ENCODE measurements at places on chromosomes 13 and 19.

DNA sequence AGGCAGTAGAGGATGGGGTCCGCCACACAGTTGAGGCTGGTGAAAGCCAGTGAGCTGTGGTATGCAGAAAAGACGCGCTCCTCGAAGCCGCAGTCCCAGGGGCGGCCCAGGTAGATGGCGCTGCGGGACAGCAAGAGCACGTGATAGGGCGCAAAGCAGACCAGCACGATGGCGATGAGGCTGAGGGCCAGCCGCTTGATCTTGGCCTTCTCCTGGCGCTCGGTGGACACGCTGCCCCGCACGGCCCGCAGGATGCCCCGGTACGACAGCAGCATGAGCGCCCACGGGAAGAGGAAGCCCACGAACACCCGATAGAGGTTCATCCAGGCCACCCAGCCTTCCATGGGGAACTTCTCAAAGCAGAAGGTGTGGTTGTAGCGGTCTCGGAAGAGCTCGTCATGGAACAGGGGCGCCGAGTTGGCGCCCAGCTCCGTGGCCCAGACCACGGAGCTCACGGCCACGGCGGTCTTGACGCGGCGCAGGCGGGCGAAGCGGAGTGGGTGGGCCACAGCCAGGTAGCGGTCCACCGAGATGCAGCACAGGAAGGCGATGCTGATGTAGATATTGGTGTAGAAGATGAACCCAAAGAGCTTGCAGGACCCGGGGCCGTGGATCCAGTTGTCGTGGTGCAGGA, 6.5 kb upstream of the OPA3 start:
- DNase-seq: no peak

DNA sequence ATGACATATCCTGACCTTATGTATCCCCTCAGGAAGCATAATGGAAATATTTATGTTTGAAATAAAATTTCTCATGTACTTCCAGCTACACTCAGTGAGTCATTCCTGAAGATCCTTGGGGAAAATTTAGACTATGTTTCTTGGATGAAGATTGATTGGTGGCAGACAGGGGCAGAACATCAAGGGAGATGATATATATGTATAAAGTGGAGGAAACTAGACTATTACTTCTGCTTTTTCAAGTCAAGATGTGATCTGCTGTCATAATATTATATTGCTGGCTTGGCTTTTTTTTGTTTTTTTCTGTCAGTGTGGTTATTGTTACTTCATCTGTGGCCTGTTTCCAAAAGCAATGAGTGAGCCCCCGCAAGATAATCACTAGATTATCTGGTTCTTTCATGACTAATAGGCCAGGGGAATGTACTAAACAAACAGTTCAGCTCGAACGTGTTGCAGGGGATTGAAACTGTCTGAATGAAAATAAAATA, 87.2 kb upstream of the TNFSF11 start:
- no peak for DNase-seq

- no peak for DNase-seq
Measured at GRCh38 chr19:10929402-10929794, 787 bp downstream of the TIMM29 start.

DNA sequence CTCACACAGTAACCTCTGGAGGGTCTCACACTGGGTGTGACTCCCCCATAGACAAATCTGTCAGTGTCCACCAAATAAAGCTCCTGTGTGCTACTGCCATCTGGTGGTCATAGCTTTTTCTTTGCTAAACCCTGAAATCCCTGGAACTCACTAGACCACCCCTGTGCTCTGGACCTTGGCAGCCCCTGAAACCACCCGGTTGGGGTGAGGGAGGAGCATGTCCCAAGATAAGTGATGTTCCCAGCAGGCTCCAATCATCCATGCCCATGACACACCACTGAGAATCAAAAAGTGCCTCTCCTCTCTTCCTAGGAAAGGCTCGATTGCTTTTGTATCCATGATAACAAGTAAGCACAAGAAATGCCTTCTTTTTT, 6.5 kb upstream of the HSD17B14 start:
- DNase-seq: no peak

DNA sequence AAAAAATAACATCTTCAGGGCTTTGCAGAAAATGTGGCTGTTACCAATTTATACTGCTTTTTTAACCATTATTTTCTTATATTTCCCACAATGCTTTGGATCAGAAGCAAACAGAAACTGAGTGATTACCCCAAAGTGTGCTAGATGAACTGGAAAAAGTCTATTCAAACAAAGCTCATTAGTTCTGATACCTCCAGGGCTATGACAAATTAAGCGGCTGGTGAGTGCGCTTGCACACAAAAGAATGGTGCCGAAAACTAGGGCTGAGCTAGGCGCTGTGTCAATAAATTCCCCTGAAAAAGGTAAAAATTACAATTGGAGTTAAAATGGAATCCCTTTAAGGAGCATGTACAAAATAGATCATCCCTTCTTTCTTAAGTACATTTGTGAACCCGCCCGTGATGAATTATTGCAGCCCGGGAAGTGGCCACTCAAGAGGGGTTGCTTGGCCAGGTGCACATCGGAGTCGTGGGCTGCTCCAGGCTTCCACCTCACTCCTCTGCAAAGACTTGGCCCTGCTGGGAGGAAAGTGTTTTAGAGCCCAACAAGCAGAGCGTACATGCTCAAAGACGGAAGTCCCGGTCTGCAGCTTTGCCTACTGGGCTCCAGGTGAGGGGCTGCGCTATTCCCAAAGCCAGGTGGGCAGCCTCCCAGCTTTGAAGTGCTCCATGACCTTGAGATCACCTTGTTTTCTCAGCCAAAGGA, 164.0 kb upstream of the ZNF507 start:
- DNase-seq: peak; percentile 93

- DNase-seq: no peak
Measured at GRCh38 chr13:29441306-29441705, 154.2 kb downstream of the SLC7A1 start.

Data from DMS79 (cell line).